Amygdala (tissue), 56 donors: ENCODE measurements at places on chromosomes 5 and 9.

DNA sequence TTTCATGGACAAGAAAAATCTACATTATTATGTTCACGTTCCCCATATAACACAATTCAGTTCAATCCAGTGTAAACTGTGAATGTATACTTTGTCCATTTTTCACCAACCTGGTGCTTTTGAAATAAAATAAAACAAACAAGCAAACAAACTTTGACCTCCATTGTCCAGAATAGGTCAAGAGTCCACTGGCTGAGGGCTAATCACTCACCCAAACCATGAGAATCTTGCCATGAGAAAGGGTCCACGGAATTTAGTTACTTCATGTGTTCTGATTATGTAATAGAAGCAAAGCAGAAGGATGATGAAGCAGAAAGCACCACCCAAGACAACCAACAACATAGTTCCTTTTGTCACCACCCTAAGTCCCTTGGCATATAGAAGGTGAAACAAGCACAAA lies 28.7 kb downstream of the DIAPH1 start:
- no peak for DNase-seq

- DNase-seq, result no peak
Measured at GRCh38 chr9:108468364-108468763, 387.4 kb downstream of the ACTL7B start.

- DNase-seq, result no peak
Measured at GRCh38 chr5:179124853-179125788, 64.9 kb downstream of the ZNF354C start.

GRCh38 chr5:6504677-6505415 lies 56.2 kb downstream of the UBE2QL1 start:
- no peak for DNase-seq

- no peak for DNase-seq
Measured at GRCh38 chr5:135013947-135014570, 20.0 kb downstream of the PITX1 start.

GRCh38 chr9:107491081-107492053 lies 1.8 kb upstream of the KLF4 start:
- DNase-seq, result no peak

GRCh38 chr5:78566747-78567425 lies 81.7 kb downstream of the LHFPL2 start:
- DNase-seq, result no peak

DNA sequence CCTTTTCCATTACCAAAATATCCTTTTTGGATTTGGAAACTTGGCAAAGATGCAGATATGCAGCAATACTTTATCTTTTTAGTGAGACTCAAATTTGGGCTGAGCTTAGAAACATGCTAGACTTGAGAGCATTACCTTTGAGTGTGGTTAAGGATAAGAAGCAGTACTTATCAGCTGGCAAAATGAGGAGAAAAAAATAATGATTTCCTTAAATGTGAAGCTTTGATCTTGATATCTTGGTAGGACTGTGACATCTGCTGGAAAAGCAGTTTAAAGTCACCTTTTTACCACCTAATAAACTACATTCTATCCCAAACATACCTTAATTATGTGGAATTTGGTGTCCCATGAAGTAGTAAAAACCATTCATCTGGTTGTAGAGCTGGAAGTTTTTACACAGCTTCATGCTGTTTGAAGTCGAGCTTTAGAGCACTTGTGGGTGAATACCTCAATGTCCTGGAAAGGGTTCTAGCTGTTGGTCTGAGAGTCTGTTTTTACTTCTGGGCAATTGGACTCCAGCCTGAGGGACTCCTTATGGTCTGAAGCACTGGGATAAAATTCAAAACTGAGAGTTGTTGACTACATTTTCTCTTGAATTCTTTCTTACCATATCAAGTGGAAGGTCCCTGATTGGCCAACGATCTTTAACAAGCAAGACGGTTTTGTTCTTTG lies 53.4 kb downstream of the LRRC70 start:
- DNase-seq, result no peak

DNA sequence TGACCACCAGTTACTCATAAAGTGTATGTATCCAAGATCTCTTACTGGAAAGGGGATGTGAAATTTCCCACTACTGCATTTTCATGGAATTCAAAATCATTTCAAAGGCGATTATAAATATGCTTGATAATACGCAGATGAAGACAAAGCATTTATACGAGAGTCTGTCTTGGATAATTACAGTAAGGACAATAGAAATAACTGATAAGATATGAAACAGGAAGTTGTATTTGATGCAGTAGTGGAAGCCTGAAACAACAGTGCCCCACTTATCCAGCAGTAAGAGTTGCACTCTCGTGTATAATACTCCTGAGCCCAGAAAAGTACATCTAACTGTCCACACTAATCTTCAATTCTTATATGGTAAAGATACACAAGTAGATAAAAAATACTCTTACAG lies 188.7 kb upstream of the POU5F2 start:
- DNase-seq, result no peak

DNA sequence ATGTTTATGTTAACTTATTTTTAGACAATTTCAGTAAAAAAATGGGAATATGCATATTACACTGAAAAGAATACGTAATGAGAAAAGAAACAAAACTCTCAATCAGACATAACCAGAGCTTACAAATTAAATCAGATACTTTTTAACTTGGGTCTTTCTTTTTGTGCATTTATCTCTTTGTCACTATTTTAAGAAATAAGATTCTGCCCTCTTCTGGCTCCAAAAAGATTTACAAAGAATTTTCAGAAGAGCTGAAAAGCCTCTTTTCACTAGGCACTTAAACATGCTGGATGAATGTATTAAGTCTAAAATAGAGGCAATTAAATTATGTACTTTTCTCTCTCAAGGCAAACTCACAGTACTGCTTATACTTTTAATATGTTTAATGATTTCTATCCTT lies 55.5 kb downstream of the CEP120 start:
- no peak for DNase-seq

GRCh38 chr9:109317311-109317978 lies 3.4 kb downstream of the EPB41L4B start:
- DNase-seq, result no peak

GRCh38 chr5:75640395-75640794 lies 29.1 kb downstream of the ANKDD1B start:
- no peak for DNase-seq

- DNase-seq, result no peak
Measured at GRCh38 chr5:79829260-79829659, 139.6 kb downstream of the CMYA5 start.

GRCh38 chr9:129239946-129240490 lies 62.0 kb upstream of the IER5L start:
- DNase-seq, result no peak
